Kasumi-1 (cell line): ENCODE measurements at places on chromosomes 1 and 21.

GRCh38 chr1:7534061-7534825, 236.9 kb upstream of the VAMP3 start:
- DNase-seq, result no peak

DNA sequence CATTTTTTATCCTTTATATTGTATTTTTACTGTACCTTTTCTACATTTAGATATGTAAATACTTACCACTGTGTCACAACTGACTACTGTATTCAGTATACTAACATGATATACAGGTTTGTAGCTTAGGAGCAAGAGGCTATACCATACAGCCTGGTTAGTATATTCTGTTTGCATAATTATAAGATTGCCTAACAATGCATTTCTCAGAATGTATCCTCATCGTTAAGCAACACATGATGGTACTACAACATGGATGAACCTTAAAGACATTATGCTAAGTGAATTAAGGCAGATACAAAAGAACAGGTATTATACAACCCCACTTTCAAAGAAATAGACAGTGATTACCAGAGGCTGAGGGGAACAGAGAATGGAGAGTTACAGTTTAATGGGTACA, 62.7 kb downstream of the RUSC1 start:
- DNase-seq, result no peak

DNA sequence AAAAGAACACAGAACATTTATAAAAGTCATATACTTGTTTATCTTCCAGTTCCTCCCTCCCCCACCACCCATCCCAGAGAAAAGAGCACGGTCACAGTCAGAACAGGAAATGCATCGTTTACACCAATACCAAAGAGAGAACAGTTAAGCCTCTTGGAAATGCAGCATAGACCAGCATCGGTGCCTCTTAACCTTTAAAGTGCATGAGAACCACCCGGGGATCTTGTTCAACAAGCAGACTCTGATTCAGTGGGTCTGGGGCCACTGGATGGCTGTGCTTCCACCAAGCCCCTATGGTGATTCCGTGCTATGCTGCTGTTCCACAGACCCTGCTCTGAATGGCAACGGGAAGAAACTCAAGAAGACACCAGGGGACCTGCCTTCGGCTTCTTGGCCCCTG, 19.2 kb downstream of the FAM89A start:
- no peak for DNase-seq

- peak; percentile 52 for DNase-seq
These were observed 1048.1 kb downstream of the BRINP3 start for GRCh38 chr1:189429610-189430009.

DNA sequence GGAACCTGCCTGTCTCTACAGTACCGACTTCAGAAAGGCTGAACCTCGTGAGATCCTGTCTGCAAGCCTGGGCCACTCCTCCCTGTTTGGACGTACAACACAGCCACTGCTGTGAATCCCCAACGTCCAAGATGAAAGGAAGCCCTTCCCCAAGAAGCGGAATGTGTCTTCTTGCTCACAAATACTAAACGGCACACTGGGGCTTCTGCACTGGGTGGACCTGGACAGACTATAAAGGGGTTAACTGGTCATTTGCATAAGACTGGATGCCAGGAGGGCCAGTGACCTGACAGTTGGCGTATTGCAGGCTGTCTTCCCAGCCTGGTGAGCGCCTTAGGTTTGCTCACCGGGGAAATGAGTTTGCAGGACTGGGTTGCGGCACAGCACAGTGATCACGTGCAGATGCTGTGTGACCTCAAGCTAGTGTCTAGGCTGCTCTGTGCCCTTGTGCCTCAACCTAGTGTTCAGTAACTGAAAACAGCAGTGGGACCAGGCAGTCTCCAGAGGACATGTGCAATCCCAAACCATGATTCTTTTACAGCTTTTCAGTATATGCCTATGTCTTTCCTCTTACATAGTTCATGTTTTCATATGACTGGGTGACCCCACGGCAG, 19.5 kb upstream of the AJAP1 start:
- DNase-seq, result no peak

DNA sequence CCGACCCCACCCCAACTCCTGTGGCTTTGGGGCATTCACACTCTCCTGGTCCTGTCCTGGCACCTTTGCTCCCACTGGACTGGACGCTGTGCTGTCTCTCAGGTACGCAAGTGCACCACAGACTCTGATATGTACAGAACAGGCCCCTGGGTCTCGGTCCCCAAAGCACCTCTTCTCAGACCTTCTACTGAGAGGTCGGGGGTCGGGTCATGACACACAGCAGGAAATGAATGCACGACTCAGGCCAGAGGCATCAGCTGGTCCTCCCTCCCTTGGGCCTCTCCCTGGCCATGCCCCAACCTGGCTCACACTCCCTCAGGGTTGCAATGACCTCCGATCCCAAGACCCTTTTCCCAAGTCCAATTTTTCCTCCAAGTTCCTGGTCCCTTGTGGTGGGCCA, 1.8 kb upstream of the KRTAP10-12 start:
- DNase-seq, result no peak

DNA sequence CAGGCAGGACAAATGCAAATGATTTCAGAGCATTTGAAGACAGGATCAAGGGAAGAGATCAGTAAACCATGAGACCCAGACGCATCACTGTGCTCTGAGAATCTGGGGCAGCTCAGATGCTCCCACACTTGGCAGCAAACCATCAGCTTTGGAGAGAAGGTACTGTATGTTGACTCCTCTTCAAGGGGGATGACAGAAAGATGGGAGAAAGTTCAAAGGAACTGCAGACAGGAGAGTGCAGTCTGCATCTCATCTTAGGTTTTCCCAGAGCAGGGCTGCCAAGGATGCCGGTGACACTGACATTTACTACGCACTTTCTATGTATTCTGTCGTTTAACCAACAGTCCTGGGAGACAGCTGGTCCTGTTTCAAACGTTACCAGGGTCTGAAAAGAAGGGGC, 35.8 kb downstream of the OLFML2B start:
- no peak for DNase-seq

GRCh38 chr1:230237805-230238204, 170.8 kb downstream of the GALNT2 start:
- no peak for DNase-seq

GRCh38 chr21:31727181-31727580, 4.7 kb downstream of the SCAF4 start:
- no peak for DNase-seq

GRCh38 chr1:196467230-196467925, 140.9 kb downstream of the KCNT2 start:
- no peak for DNase-seq

DNA sequence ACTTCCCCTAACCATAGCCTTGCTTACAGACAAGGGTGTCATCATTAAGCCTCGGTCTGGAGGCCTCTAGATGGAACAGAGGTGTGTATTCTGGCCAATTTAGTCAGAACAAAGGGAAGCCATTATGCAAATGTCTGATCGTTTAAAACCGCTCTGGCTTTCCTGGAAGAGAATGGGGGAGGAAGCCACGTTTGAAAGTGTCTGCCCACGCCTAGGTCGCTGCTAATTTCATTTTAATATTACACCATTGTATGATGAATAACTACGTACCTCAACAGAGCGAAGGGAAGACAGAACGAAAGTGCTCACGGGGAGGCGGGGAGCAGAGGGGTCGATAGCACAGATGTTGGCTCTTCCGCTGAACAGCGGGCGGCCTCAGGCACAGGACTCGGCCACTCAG, 41.1 kb upstream of the CSF3R start:
- DNase-seq, result no peak

DNA sequence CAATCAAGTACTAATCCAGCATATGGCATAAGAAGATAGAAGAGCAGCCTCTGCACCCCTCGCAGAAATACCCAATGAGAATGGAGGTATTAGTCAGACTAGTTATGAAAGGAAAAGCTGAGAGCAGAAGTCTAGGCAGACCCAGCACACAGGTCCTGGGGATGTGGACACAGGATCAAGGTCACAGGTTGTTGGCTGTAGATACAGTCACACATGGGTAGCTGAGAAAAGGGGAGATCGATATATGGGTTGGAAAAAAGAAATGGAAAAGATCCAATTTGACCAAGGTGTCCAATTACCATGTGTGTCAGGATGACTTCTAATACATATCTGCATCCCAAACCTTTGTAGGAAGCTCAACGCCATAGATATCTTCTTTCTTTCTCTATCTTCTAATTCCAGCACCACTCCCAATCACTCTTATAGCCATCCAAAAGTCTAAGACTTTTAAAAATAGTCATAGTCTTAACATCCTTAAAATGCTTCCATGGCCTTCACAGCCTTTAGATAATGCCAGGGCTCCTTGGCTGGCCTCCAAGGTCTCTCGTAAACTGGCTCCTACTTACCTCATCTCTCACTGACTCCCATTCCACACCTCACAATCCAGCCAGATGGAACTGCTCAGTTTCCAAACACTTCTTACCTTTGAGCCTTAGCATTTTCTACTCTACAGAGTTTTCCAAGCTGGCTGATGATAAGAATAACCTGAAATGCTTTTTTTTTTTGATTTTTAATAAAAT, 8.3 kb upstream of the ZC3H11B start:
- no peak for DNase-seq

- DNase-seq, result no peak
These were observed 50.4 kb downstream of the ELK4 start for GRCh38 chr1:205581321-205581980.

GRCh38 chr1:29648026-29648425, 411.7 kb downstream of the PTPRU start:
- DNase-seq, result no peak

- peak; percentile 39 for DNase-seq
These were observed 17.1 kb upstream of the CCDC190 start for GRCh38 chr1:162878000-162878596.

DNA sequence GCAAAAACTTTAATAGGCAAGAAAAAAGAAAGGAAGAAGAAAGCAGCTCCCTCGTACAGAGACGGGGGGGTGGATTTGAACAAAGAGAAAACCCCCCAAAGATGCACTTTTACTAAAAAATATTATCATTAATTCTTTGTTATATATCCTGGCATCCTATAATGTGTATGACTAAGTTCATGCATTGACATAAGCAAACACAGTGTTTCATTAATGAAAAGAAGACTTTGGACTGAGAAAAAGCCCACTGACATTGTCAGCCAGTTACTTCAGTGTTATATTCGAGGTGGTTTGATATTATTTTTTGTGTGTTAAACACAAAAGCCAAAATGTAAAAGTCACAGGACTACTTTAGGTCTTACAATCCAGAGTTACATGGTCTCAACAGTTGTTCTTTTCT, 110.1 kb upstream of the DPYD start:
- DNase-seq, result no peak

GRCh38 chr1:209552406-209553264, 30.9 kb upstream of the CAMK1G start:
- no peak for DNase-seq

DNA sequence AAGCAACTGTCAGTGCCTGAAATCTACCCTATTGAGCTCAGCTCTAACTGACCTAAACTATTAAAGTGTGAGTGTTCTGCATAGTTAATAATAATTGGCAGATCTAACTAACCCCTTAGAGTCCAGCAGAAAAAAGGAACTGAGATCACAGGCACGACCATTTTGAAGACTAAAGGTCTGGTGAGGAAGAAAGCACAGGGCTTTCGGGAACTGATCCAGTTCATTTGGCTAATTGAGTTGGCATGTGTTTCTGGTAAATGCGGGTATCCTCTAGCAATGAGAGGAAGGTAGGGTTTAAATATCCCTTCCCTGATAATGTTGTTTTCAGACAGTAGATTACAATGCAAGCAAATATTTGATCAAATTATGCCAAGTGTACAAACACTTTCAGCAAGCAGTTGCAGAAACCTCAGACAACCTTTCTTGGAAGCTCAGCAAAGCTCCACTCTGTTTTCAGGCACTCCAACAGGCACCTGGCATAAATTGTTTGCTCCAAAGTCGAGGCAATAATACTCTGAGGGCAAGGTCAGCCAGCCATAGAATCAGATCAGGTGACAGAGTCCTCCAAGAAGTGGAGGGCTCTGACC, 100.8 kb downstream of the KCNK1 start:
- no peak for DNase-seq

GRCh38 chr1:67726224-67726623, 41.2 kb downstream of the GADD45A start:
- DNase-seq, result no peak

GRCh38 chr1:216749232-216749631, 26.0 kb upstream of the ESRRG start:
- DNase-seq, result no peak

- peak; percentile 76 for DNase-seq
These were observed 19.5 kb upstream of the SMYD2 start for GRCh38 chr1:214261206-214262123.

DNA sequence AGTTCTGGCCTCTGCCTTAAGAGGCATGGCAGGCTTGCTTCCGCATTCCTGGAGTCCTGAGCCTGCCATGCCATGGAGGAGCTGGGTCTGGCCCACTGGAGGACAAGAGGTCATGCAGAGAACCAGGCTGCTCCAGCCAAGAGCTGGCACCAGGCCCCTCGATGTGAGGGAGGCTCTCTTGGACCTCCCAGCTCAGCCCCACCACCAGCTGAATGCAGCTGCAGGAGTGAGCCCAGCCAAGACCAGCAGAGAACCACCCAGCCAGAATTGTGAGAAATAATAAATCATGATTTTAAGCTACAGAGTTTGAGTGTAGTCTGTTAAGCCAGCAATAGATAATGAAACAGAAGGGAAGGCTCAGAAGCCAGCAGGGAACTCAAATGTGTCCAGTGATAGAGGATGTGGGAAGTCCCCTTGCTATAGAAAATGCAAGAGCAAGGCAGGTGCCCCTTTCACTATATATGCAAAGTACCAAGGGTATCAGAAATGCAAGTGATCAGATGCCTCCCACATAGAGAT, 118.4 kb downstream of the HIVEP3 start:
- no peak for DNase-seq

- DNase-seq, result no peak
These were observed 39.4 kb upstream of the NGF start for GRCh38 chr1:115377411-115377810.

DNA sequence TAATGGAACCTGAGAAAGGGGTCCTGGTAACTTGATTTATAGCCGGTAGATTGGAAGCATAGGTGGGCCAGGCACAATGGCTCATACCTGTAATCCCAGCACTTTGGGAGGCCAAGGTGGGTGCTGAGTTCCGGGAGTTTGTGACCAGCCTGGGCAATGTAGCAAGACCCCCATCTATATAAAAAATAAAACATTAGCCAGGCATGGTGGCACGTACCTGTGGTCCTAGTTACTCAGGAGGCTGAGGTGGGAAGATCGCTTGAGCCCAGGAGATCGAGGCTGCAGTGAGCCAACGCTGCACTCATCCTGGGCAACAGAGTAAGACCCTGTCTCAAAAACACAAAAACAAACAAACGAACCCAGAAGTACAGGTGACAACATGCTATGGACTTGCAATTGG, 76.5 kb downstream of the ZNF281 start:
- DNase-seq, result no peak

GRCh38 chr1:26791626-26792025, 3.9 kb downstream of the PIGV start:
- no peak for DNase-seq
